ENCODE measurements at places on chromosomes 11 and 22.

- DNase-seq: peak; percentile 4
These were observed 380.1 kb upstream of the SYN3 start for GRCh38 chr22:33438273-33438672.

DNA sequence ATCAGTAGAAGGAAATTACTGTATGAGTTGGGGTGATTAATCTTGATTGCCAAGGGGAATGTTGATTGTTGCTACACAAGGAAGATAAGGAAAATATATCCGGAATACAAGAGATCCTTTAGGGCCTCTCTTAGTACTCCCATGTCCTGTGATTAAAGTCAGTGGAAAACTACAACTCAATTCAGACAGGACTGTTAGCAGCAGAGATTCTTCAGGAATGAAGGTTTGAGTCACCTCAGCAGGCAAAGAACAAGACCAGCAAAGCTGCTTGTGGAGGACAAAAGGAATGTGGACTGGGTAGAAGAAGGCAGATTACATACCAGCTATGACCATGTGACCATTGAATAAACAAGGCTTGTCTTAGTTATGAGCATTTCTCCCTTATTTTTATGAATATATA is 478.2 kb downstream of the BUD13 start:
- DNase-seq: no peak

- no peak for DNase-seq
These were observed 30.3 kb downstream of the CHEK2 start for GRCh38 chr22:28711341-28711740.

DNA sequence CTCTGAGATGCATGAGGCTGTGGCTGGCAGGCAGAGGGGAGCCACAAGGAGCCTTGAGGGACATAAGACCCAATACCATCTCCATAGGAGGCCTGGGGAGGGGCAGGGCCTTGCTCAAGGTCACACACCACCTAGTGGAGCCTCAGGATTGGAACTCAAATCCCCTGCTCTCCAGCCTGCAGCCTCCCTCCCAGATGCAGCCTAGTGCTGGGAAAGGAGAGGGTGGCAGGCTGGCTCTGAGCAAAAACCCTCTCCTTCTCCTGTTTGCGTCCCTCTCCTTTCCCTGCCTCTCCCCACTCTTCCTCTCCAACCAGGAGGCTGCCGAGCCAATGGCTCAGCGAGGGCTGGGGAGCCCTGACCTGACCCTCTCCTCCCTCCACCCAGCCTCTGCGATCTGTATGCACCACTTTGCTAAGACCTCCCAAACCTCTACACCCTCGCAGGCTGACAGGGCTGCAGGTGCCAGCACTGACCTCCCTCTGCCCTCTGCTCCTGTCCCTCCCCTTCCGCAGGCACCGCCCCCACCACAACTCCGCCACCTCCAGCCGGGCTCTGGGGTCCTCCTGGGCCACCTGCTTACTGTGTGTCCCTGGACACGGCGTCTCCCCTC is 14.7 kb downstream of the IGLL1 start:
- no peak for DNase-seq

All from RWPE1 (cell line).